ENCODE measurements at places on chromosomes 4 and X.

- DNase-seq: no peak
These were observed 11.4 kb downstream of the SYN1 start for GRCh38 chrX:47608130-47608810.

DNA sequence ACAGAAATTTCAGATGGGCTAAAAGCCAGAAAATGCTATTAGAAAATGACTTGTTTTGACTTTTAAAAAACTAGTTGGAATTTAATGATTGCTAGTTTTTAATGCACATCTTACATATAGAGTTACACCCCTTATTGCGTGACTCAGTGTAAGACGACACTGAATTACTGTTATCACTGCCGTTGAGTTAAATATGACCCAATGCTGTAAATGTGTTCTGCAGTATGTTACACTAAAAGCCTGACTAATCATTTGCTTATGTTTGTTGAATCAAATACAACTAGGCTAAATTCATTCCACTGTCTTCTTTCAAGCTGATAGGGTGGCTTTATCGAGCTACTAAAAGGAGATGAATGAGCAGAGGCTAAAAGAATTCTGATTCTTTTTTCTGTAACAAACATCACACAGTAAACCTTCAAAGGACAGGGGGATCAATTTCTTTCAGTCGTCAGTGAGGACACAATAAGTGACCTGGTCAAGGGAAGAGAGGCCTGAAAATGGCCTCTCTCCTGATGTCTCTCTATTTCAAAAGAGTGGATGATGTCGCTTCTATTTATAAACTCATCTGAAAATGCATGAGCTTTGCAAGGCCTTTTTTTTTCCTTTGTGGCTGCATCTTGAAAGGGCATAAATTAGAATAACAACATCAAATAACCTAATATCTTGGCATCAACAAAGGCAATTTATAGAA lies 142.2 kb upstream of the KCNIP4 start:
- DNase-seq: peak; percentile 20

GRCh38 chrX:53511322-53511721 lies 77.2 kb upstream of the HSD17B10 start:
- no peak for DNase-seq

- DNase-seq: no peak
These were observed 40.2 kb upstream of the CBR4 start for GRCh38 chr4:169050284-169050683.

GRCh38 chrX:155127465-155127864 lies 56.2 kb downstream of the BRCC3 start:
- DNase-seq: no peak

DNA sequence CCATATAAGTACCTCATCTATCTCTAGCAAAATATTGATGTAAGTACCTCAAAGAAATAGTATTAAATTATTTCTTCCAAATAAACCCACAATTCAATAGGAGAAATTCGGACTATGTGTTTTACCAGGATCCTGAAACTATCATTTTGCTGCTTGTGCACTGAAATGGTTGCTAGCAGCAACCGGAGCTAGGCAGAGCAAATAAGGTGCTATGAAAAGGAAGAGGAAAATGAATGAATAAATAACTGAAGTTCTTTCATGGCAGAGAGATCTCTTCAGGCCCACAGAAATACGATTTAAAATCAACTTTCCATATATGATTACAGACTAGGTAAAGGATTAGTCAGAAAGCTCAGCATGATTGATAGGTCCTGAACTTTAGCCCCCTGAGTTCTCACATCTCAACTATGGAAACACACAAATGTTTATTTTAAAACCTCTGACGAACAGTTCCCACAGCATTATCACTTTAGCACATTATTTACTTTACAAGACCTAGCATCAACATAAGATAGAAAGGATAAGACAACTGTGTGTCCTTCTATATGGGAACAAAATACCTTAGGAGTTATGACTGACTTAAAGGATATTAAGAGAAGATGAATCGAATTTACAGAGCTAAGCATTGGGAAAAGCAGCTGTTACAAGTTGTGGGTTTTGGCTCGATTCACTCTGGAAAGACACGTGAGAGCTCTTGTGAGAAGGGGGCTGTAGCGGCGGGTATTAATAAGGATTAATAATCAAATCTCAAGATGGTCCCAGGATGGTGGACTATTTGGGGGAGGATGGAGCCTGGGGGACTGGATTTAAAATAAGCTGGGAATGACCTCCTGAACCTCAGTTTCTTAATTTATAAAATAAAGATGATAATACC lies 104.3 kb downstream of the CORIN start:
- DNase-seq: no peak

GRCh38 chrX:9534686-9535085 lies 69.8 kb downstream of the TBL1X start:
- no peak for DNase-seq

DNA sequence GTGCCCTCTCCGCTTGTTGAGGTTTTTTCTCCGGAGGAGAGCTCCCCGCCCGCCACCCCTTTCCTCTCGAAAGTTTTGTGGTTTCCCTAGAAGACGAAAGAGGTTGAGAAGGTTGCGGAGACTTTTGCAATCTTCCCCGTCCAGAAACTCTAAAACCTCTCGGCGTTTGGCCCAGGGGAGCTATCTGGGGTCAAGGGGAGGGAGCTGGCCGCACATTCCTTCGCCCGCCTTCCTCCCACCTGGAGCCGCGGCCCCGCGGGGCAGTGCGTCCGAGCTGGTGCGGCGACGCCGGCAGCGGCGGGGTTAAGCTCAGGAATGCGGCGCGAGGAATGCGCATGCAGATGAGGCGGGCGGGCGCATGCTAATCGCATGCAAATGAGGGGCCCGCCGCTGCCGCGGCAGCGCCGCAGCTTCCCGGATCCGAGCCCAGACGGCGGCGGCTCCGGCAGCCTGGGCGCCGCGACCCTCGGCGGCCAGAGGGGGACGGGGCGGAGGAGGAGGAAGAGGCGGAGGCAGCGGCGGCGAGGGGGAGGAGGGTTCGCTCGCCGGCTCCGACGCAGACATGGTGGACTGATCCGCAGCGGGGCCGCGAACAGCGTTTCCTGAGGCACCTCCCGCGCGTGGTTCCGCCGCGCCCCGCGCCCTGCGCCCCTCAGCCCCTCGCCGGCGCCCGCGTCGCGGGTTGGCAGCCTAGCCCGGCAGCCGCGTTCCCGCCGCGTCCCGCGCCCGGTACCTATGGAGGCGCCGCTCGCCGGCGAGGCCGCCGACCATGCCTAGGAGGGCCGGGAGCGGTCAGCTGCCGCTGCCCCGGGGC lies at the start of gene WWC2:
Gene WWC2 (plus strand): TSS at position 535 of the 814 bp plus-strand sequence. CDS start 235 bp downstream, at position 770.
- DNase-seq: peak; percentile 86

DNA sequence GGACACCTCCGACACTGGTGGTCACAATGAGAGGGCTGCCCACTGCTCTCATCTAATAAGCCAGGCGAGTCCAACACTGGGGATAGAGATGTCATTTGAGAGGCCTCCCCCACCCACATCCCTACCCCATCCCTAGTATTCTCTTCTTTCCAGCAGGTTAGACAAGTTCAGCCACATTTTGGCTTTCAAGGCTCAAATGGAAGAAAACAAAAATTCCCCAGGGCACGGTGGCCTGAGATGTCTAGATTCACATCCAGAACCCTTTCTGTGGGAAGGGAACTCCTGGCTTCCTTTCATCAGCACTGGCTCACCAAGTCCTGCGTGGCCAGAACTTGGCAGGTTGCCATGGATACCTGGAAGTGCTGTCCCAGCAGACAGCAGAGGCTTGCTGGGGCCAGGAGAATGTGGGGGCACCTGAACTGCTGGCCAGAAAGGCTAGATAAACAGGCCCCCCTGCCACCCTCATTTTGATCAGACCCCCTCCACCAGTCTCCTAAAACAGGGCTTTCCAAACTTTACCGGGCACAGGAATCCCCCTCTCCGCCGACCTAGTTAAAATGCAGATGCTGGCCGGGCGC lies 1.3 kb upstream of the NYX start:
- no peak for DNase-seq

DNA sequence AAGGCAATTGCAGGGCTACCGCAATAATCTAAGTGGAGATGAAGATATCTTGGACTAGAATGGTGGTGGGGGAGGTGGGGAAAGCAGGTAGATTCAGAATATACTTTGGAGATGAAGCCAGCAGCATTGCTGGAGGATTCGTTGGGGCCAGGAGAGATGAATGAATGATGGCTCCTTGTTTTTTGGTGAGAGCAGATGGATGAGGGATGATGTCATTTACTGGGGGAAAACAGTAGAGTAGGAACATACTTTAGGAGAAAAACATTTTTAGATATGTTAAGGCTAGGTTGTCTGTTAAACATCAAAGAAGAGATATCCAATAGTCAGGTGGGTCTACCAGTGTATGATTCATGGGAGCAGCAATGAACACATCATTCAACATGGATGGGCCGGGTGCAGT lies 5.8 kb downstream of the CCDC110 start:
- DNase-seq: no peak

- no peak for DNase-seq
These were observed 608.9 kb upstream of the LCORL start for GRCh38 chr4:18630218-18631110.

GRCh38 chr4:47641755-47642154 lies 156.7 kb downstream of the ATP10D start:
- no peak for DNase-seq

DNA sequence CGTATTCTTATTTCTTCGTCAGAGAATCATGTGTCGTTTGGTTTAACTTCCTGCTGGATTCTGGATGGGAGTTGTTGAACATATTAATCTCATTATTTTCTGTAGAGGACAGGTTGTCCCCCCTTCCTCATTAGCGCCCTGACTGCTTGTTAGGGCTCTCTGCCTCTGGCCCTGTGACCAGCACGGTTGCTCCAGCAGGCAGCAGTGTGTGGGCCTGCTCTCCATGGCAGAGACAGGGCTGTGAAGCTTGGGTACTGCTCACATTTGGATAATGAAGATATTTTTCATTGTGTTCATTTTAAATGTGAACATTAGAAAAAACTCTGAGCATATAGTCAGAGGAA lies 102.7 kb downstream of the KLHL8 start:
- DNase-seq: no peak

- no peak for DNase-seq
These were observed 36.8 kb downstream of the NSD2 start for GRCh38 chr4:1907848-1908525.

DNA sequence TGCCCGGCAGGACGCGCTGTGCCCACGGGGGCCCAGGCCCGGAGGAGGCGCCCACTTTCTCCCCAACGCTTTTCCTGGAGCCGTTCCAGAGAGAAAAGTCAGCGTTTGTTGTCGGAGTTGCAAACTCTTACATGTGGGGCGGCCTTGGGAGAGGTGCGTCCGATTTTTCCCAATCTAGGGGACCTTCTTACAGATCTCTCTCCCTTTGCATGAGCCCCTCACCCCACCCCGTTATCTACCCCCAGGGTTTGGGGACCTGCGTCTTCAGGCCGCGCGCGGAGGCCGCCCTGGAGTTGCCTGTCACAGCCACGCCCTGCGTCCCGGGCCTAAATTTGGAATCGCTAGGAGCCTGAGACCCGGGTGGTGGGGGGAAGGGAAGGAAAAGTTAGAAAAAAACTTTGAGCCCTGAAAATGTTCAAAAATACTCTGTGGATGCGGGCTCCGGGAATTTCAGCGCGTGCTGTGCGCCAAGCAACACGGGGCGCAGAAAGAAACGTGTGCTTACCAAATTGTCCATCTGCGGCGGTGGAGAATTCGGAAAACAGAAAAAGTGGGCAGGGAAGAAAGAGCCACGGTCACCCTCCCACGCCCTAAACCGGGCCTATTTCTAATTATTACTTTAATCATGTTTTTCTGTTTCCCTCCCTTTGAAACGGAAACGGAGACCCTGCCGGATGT lies 587 bp downstream of the CD99 start:
- DNase-seq: no peak

DNA sequence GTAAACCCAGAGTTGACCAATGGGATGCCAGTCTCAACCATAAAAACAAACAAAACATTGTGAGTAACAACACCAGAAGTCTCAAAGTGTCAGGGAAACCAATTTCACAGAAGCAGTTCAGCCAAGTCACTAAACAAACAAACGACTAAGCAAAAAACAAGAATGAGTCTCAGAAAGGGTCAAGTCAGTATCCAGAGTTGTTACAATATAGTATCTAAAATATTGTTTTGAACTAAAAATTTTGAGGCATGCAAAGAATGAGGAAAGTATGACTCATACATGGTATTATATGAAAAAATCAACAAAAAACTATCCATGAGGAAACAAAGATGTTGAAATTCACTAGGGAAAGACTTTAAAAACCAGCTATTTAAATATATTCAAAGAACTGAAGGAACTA lies 70.6 kb downstream of the AR start:
- DNase-seq: peak; percentile 14

GRCh38 chr4:159512348-159512747 lies 409.5 kb downstream of the RAPGEF2 start:
- DNase-seq: no peak

DNA sequence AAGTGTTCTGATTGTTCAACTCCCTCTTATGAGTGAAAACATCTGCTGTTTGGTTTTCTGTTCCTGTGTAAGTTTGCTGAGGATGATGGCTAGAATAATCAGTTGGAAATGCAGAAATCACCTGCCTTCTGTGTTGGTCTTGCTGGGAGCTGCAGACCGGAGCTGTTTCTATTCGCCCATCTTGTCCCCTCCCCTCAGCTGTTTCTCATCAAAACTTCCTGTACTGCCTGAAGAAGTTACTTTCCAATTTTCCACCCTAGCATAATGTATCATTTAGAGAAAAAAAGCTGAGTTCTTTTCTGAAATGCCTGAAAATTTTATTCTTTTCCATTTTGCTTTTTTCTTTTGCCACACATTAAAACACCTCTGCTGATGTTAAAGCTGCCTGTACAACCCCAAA lies 167.6 kb downstream of the TEX13A start:
- no peak for DNase-seq

DNA sequence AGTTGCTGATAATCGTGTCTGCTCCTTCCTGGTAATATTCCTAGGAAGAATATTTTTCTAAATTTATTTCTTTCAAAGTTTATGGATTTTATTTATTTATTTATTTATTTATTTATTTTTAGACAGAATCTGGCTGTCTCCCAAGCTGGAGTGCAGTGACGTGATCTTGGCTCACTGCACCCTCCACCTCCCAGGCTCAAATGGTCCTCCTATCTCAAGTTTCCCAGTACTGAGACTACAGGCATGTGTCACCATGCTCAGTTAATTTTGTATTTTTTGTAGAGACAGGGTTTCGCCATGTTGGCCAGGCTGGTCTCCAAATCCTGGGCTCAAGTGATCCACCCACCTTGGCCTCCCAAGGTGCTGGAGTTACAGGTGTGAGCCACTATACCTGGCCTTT lies 48.9 kb downstream of the PDLIM5 start:
- DNase-seq: no peak

DNA sequence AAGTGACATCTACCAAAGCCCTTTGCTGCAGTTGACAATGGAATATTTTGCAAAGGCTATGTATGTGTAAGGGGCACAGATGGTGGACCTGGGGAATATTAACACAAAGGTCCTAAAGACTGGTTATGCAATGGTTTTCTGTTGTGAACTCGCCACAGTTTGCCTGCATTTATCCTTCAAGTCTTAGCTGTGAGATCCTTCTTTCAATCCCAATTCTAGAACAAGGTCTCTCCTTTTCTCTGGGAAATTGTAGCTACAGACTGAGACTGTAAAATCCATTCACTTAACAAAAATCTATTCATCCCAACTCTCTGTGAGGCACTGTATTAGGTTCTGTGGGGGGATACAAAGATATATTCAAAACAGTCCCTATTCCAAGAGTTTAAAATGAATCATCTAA lies 250.4 kb downstream of the GPM6A start:
- DNase-seq: no peak
